ENCODE measurements at places on chromosomes 2 and 18.

DNA sequence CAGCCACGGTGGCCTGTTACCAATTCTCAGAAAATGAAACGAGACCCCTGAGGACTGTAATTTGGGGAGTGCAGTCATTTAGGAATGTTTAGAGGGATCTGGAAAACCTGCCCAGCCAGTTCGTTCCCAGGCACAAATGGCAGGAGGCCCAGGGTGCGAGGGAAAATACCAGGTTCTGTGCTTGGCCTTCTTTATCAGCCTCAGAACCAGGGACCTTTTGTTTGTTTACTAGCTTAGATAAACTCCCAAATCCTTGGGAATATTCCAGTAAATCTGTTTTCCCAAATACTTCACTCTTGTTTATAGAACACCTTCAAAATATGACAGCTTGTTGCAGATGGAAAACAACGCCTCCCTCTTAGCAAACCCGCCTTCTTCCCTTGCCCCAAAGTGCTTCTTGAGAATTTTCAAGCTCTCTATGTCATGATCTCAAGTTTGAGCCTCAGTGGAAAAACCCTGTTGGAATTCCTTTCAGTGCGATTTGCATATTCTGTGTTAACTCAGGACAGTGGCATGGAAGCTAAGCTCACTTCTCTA is 400.3 kb upstream of the SMIM21 start:
- DNase-seq, result no peak

DNA sequence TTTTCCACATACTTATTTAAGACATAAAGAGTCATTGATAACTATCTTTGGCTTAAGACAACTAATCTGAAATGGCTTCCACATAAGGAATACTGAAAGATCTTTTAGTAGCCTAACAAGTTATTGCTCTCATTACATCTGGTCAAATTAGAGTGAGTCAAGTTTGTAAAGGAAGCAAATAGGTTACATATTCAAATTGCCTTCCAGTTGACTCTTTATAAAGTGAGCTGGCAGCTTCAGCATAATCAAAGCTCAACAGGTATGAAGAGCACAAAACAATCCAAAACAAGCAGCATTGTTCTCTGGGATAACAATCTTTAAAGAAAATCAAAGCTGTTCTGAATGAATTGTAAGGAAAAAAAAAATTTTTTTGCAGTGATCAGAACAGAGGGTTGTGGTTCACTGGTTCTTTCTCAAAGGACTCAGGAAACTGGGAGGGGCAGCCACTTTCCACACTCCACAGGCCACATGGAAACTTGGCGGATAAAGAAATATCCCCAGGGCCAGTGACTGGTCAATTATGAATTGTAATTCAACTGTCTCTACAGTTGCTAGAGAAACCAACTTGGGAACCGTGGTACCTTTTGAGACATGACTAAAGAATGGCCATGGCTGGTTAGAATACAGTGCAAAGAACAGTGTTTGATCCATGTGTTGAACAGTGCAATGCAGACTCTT is 369.3 kb upstream of the KCNH7 start:
- DNase-seq, result no peak

GRCh38 chr2:20669562-20670314 is 2.8 kb downstream of the GDF7 start:
- no peak for DNase-seq

- no peak for DNase-seq
Observed at GRCh38 chr2:196466581-196466980, 172.9 kb upstream of the CCDC150 start.

DNA sequence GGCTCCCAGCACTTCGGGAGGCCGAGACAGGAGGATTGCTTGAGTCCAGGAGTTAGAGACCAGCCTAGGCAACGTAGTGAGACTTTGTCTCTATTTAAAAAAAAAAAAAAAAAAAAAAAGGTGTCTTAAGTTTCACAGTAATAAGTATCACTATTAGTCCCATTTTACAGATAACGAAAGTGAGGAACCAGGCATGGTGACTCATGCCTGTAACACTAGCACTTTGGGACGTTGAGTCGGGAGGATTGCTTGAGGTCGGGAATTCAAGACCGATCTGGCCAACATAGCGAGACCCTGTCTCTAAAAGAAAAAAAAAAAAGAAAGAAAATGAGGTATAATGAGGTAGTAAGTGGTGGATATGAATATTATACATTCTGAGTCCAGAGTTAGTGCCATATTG is 2.5 kb downstream of the KCNJ13 start:
- DNase-seq, result no peak

Data from AG09319 (cell line).